ENCODE measurements at places on chromosomes 12 and 14.

DNA sequence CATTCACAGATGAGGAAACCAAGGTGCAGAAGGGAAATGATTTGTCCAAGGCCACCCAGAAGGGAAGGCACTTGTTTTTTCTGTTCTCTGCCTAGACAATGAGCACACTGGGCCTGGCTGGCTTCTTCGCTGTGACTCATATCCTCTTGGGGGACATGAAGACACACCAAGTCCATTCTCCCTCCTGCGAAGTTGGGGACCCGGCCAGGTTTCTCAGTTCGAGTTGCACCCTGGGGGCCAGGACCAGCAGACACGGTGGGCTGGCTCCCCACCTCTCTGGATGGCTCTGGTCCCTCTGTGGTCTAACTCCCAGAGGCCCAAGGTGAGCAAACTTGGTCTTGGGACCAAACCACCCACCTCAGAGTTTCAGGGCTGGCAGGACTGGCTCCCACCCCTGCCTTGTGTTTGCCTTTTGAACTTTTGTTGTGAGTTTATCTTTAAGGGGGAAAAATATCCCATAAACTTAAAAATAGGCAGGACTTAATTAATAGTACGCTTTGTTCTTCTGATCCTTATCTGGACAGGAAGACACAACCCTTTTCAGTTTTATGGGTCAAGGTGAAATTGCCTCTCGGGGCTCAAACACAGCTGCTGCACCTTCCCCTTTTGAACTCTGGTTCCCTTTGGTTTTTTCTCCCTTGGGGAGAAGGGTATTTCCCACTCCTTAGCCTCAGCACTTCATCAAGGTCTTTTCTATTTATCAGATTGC, 9.0 kb upstream of the MLEC start:
- DNase-seq = no peak

- DNase-seq = no peak
These were observed 67.4 kb downstream of the MVK start for GRCh38 chr12:109640961-109641360.

DNA sequence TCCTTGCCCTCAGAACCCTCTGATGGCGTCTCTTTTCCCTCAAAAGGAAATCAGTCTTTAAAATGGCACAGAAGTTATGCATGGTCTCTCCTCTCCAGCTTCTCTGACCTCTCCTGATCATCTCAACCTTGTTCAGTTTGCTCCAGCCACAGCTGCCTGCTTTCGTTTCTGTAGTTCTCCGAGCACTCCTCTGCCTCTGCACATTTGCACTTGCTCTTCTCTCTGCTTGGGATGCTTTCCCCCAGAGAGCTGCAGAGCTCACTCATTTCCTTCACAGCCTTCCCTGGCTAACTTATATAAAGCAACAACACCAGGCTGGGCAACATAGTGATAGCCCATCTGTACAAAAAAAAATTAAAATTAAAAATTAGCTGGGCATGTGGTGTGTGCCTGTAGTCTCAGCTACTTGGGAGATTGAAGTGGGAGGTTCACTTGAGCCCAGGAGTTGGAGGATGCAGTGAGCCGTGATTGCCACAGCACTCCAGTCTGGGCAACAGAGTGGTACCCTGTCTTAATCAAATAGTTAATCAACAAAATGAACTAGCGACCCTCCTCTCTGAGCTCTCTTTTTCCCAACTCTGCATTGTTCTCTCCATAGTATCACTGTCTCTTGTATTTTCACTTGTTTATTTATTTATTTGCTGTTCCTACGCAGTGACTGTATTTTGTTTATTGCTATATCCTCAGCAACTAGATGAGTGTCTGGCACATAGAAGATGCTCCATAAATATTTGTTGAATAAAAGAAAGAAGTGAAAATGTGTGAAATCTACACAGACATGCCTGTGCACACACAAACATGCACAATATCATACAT, 37.7 kb downstream of the PPFIBP1 start:
- DNase-seq = no peak

DNA sequence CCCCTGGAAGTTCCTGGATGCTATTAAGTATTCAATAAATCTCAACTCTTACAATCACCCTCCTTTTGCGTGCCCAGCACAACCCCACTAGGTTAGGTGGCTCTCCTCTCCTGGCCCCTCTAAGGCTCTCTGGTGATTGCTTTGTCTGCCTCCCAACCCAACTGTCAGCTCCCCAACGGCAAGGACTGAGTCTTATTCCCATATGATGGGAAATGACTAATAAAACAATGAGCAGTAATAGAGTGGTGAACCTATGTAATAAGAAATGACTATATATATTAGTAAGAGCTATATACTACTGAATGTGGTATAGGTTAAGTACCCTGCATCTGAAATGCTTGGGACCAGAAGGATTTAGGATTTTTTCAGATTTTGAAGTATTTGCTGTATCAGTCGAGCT, 8.1 kb downstream of the APPL2 start:
- DNase-seq = no peak

DNA sequence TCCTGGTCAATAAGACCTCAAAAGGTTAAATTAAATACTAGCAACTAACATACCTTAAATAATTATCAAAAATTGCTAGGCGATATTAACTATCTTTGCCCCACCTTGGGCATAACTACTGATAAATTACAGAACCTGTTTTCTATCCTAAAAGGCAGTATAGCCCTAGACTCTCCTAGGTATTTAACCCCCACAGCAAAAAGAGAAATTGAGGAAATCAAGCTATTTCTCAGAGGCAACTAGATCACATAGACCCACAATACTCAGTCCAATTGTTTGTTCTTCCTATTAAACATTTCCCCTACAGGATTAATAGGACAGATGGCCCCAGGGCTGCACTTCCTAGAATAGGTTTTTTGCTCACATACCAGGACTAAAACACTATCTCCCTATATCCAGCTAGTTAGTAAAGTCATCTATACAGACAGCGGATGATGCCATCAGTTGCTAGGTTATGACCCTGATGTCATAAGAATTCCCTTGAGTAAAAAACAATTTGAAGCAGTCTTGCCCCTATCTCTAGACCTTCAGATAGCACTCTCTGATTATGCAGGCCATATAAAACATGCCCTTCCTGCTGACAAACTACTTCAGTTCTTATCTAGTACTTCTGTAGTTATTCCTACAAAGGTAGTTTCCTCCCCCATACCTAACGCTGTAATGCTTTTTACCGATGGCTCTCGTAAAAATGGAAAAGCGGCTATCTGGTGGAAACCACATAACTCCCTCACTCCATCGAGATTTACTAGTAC, 118.4 kb downstream of the PPHLN1 start:
- no peak for DNase-seq

DNA sequence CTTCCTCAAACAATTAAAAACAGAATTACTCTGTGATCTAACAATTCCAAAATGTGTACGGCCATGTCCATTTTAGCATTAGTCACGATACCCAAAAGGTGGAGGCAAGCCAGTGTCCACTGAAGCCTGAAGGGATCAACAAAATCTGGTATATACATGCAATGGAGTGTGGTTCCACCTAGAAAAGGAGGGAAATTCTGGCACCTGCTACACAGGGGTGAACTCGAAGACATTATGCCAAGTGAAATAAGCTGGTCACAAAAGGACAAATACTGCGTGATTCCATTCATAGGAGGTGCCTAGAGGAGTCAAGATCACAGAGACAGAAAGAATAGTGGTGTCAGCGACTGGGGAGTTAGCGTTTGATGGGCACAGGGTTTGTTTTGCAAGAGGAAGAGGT, 331.4 kb downstream of the MED13L start:
- no peak for DNase-seq

GRCh38 chr12:57151741-57152630, 4.6 kb upstream of the LRP1-AS start:
- DNase-seq = no peak
